ENCODE measurements at places on chromosomes 5 and 9.

DNA sequence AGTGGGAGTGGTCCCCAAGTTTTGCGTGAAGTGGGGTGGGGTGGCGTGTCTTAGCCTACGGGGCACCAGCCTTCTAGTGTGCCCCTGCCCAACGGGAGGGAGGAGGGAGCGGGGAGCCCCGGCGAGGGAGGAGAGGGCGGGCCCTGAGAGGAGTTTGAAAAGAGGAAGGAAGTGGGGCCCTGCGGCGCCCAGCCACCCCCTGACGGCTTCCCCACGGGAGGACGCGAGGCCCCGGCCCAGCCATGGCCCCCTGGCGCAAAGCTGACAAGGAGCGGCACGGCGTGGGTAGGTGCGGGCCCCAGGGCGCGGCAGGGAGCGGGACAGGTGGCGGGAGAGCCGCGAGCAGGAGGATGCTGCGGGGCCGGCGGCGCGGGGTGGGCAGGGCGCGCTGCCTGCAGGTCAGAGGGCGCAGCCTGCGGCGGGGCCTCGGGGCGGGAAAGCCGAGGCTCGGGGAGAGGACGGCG lies at the start of gene DOCK2:
TSS of gene DOCK2 (plus strand) at position 191 of the 464 bp plus-strand sequence. CDS start at position 243, 52 bp downstream.
- DNase-seq, result peak; percentile 27

- DNase-seq, result no peak
These were observed 6.0 kb downstream of the PCDHGC5 start for GRCh38 chr5:141494761-141495452.

GRCh38 chr5:142715291-142715690 lies 29.4 kb upstream of the FGF1 start:
- DNase-seq, result no peak

GRCh38 chr5:76046741-76047140 lies 36.4 kb upstream of the SV2C start:
- no peak for DNase-seq

- no peak for DNase-seq
These were observed 201.7 kb upstream of the TARS1 start for GRCh38 chr5:33238826-33239695.

DNA sequence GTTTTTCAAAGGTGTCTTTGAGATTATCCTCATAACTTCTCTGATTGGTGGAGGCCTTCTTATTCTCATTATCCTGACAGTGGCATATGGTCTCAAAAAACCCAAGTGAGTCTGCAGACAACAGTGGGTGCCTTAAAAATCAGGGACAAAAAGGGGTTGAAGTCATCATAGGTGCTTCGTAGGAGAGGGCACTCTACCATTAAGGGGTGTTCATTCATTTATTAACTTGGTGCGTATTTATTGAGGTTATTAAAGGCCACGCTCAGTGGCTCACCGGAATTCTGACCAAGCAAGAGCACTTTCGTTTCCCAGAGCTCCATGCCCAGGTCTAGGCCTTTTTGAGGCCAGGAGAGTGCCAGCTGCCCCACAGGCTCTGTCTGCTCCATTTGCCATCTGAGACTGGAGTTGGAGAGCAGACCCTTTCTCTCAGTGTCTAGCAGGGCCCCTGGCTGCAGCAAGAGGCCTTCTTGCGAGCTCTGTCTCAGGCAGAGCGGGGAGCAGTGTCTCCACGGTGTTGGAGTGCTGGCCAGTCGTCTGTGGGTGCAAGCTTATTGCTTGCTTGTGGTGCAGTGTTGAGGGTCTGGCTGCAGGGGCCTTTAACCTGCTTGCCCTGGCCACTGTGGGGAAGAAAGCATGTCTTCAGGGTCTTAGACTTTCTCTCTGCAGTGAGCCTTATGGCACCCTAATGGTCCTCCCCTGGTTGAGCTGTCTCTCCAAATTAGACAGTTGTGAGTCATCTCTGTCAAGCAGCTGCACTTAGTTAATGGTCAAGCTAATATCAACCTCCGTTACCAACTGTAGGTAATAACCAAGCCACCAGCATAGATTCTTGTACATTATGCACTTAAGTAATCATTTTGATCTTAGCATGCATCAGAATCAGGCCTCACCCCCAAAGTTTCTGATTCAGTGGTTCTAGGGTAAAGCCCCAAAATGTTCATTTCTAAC lies 62.6 kb downstream of the IL31RA start:
- no peak for DNase-seq

- no peak for DNase-seq
These were observed 3.8 kb upstream of the PRKAA1 start for GRCh38 chr5:40801771-40802562.

Measured in stimulated activated CD8-positive, alpha-beta memory T cell treated with anti-CD3 and anti-CD28 coated beads, Interleukin-4, amount 100 ng/mL, for 4 hours (primary cell).